A172 (cell line): ENCODE measurements at places on chromosomes 4 and X. TPM values are rescaled to one million over a fixed set of nuclear protein-coding genes. Genes with fewer than 3 reads are reported as not detected.

SLITRK4 gene
- not detected in 2 replicates for total RNA-seq

DNA sequence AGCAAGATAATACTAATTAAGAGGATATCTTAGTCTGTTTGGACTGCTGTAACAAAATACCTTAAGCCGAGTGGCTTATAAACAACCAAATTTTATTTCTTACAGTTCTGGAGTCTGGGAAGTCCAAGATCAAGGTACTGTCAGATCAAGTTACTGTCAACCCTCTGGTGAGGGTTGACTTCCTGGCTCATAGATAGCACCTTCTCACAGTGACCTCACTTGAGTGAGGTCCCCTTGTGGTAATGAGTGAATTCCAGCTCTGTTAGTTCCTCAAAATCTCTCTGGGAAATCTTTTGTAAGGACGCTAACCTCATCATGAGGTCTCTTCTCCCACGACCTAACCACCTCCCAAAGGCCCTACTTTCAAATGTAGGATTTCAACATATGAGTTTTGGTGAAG lies 36.9 kb upstream of the ADGRA3 start:
- peak; percentile 1 for DNase-seq

HTN1 gene
- not detected in 2 replicates for total RNA-seq

CNKSR2 gene
- not detected in 2 replicates for total RNA-seq

PRR32 gene
- total RNA-seq, result not detected in 2 replicates

- DNase-seq, result no peak
These were observed 76.7 kb upstream of the ARHGAP24 start for GRCh38 chr4:85398276-85398675.

GRCh38 chr4:123024710-123025109 lies 102.3 kb upstream of the NUDT6 start:
- DNase-seq, result no peak

DNA sequence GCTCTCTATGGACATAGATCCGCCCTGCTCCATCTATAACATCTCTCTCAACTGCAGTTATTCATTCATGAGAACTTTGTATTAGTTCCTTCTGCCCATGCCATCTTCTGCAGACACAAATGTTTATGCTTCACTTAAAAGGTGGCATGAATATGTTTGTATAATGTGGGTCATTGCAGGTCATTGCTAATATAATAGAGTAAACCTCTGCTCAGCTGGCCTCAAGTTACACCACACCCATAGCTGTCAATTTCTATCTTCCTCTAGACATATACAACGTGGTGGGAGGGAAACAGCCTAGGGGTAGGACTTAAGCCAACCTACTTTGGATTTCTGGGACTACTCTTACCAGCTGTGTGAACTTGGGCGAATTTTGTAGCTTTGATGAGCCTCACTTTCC lies 129.8 kb downstream of the ATXN3L start:
- DNase-seq, result no peak

SLC25A53 gene
- total RNA-seq, result 0.84 and 6.6 TPM in 2 replicates

S100G gene
- not detected in 2 replicates for total RNA-seq

- no peak for DNase-seq
These were observed 775 bp downstream of the KCTD8 start for GRCh38 chr4:44447563-44448504.

GBA3 gene
- not detected in 2 replicates for total RNA-seq

MAGED2 gene
- total RNA-seq, result 130 and 139 TPM in 2 replicates

DGKQ gene
- 17.4 and 25.0 TPM in 2 replicates for total RNA-seq

GRCh38 chr4:110869862-110870572 lies 247.1 kb upstream of the PITX2 start:
- peak; percentile 10 for DNase-seq

DNA sequence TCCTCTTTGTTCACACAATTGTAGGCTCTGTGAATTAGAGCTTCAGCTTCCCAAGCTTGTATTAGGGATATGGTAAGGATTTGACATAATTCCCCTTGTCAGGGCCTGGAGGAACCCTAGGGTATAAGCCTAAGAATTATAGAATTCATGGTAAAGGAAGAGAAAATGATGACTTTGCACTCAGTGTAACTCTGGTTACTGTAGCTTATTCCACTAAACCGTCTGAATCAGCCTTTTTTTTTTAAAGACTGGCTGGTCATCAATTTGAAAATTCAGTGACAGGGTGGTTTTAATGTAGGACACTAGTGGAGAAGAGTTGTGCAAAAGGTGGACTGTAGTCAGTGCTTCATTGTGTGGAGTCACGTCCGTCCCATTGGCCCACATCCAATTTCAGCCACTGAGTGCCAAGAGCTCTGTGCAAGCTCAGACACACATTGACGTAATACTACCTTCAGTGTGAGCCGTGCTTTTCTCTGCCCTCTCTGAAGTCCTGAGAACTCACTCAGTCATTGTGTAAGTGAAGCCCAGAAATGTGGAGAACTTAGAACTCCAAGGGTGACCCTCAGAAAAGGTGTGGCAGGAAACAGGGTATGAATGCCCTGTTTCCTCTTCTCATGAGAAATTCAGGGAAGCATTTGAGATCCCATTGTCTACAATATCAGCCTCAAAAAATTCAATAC lies 449.8 kb downstream of the C4orf33 start:
- DNase-seq, result no peak

DNA sequence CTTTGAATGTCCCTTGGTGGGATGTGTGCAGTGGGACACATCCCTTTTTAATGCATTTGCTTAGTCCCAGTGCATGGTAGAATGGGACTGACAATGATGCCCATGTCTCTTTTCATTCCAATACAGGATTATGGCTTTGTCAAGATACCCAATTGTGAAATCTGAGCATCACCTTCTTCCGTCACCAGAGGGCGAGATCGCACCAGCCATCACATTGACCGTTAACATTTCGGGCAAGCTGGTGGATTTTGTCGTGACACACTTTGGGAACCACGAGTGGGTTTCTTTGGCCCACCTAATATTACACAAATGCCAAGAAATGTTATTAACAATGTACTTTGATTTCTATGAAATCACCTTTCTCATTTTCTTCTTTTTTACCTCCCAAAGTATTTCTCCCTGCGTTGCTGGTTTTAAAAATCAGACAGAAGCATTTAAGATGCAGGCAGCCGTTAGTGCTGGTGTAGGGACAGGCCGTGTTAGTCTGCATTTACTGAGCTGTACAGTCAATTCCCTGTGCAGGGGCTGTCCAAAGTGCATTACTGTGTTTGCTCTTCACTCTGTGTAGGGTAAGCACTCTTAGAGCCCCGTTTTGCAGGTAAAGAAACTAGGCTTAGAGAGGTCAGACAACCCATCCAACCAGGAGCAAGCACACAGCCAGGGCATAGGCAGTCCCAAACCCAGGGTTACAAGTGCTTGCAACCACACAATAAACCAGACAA lies 46.5 kb downstream of the CWH43 start:
- DNase-seq, result peak; percentile 24

- DNase-seq, result no peak
These were observed 209.5 kb upstream of the PPP3CA start for GRCh38 chr4:101556842-101557241.

SPIN2B gene
- total RNA-seq, result 16.2 and 22.1 TPM in 2 replicates

HTRA3 gene
- total RNA-seq, result not detected in 2 replicates

DNA sequence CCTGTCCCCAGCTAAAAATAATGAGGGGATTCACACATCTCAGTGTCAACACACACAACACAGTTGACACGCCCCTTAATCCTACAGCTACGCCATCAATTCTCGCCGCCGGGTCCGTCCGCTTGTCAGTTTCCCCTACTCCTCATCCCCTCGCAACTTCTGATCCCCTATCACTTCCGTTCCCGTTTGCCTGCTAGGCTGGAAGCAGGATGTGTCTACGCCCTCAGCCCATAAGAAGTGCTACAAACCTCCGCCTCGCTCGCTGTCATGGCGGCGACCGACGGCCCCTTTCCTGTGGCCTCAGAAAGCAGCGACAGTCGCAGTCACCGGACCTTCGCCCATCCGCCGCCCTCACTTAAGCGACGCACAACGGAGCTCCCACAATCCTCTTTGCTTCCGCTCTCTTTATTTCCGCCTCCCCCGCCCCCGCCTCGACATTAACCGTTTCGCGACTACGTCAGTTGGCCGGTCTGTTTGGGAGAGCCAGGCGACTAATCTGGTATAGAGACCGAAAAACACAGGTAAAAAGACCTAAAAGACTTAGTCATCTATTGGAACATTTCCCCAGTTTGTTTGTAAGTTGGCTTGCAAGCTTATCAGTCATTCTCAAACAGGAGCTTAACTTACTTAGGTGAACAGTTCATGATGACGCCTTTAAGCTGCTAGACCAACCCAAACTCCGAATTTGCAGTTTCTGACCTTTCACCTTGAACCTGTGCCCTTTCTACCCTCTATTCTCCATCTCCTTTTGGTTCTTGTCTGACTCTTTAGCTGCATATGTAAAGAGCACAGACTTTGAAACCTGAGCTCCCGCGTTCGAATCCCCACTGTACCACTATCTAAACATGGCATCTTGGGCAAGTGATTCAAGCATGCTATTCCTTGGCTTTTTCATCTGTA lies at the start of gene SLC25A53:
Gene SLC25A53 (minus strand): TSS at position 380 of the 900 bp plus-strand sequence. CDS start 51,752 bp downstream, outside the sequence.
- DNase-seq, result peak; percentile 42

GRCh38 chr4:103075435-103075893 lies 1.1 kb downstream of the SLC9B2 start:
- DNase-seq, result peak; percentile 15

DNA sequence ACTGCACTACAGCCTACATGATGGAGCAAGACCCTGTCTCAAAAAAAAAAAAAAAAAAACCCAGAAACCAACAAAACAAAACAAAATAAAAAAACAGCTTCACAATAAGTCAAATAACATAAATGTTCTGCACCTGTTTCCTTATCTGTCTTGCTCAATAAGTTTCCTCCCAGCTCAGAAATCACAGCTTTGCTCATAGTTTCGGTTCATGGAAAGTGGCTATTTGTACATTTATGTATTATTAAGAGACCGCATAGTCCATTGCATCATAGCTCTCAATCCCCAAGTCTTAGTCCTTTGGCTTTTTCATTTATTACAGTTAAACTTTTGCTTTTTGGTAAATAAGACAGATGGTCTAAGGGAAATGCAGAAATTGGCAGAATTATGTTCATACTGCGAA lies 24.4 kb upstream of the CFAP299 start:
- DNase-seq, result no peak

DNA sequence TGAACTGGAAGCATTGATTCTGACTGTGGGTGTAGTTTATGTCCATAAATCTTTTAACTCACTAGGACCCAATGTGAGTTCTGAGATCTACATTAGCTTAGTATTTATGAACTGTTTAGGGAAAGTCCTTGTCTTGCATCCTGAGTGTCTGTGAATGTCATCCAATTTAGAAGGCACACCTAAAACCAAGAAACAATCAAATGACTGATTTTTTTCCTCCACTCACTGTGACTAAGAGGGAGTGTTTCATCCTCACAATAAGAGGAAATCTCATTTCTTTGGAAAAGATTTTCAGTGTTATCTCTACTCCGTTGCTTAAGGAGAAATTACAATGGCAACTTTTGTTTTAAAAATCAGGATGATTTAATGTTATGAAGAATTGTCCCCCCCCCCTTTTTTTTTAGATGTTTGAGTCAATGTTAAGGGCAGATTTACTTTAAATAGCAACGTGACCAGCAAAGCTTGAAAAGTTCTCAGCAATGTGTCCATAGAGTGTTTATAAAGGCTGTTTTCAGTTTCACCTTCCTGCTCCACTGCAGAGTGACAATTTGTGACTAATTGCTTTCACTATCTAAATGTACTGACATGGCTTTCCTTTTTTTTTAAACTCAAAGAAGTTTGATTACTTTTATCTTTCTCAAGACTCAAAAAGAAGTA lies 173.0 kb downstream of the SPCS3 start:
- peak; percentile 48 for DNase-seq

CLTRN gene
- total RNA-seq, result 0.24 TPM in 1 of 2 replicates, not detected in the other

STAP1 gene
- total RNA-seq, result not detected in 2 replicates

- peak; percentile 27 for DNase-seq
These were observed 213.6 kb downstream of the PALLD start for GRCh38 chr4:168710353-168710946.

ABHD18 gene
- total RNA-seq, result 4.2 and 5.7 TPM in 2 replicates

DNA sequence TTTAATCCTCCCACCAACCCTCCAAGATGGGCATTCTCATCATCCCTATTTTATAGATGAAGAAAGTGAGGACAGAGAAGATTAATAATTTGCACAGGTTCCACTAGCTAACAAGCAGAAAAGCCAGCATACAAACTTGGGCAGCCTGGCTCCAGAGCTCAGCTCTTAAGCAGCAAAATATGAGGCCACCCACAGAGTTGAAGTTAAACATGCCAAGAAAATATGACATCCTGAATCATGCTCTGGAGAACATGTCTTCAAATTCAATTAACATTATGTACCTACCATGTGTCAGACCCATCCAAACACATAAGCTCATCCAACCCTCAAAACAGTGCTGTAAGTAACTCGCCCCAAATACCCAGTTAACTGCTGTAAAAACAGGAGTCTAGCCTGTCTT lies 33.9 kb downstream of the USP46 start:
- DNase-seq, result no peak

DNA sequence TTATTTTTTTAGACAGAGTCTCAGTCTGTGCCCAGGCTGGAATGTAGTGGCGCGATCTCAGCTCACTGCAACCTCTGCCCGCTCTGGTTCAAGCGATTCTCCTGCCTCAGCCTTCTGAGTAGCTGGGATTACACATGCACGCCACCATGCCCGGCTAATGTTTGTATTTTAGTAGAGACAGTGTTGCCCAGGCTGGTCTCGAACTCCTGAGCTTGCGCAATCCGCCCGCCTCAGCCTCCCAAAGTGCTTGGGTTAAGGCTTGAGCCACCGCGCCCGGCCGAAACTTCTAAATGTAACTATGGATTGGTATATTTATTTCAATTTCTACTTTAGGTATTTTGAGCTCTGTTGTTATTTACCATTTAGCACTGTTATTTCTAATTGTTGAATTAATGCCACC lies 79.4 kb downstream of the FAM193A start:
- DNase-seq, result no peak

NXF2B gene
- total RNA-seq, result 0.29 and 1.2 TPM in 2 replicates

PDLIM3 gene
- 6.0 and 10.3 TPM in 2 replicates for total RNA-seq

GRCh38 chrX:143757375-143757774 lies 36.8 kb upstream of the SPANXN2 start:
- no peak for DNase-seq

DNA sequence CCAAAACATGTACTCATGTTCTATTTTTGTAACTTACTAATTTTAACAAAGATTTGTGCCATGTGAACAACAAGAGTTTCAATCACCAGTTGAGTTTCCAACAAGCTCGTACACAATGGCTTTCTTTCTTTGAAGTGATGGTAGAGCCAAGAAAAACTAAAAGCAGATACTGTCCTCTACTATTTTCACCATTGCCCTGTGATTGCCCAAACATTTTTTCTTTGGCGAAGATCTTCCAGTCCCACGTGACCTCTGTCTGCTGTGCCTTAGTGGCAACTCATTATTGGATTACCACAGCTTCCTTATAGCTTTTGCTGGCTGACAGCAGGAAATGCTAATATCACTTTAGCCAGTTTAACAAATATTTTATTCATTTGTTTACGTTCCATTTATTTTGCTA lies 1147.1 kb downstream of the STIM2 start:
- no peak for DNase-seq

DNA sequence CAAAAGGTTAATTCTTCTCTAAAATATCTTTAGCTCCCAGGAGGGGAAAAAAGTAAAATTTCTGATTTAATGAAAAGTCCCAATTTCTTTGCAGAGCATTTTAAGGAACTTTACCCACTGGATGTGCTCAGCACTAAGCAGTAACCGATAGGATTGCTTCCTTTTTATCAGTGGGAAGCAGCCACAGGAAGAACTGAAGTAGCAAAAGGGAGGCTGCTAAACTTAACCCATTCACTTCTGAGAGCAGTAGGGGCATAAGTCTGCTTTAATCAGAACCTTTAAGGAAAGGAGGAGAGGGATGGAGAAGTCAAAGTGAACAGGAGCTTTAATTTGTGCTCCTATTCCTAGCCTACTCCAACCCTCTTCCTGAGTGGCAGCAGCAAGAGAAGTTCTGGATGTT lies at the start of gene F8:
Gene F8 (minus strand): TSS at position 139 of the 400 bp plus-strand sequence. CDS start 171 bp downstream, outside the sequence.
- DNase-seq, result no peak
